ENCODE measurements at places on chromosomes 13 and 19. TPM values are rescaled to one million over a fixed set of nuclear protein-coding genes. Genes with fewer than 3 reads are reported as not detected.

- peaks cover 26% of the 10 kb centered on the region for H3K36me3 ChIP-seq
- H3K27ac ChIP-seq: no peak overlapping the region
- H3K4me3 ChIP-seq: no peak overlapping the region
- peaks cover 5% of the 10 kb centered on the region for H3K4me1 ChIP-seq
- DNase-seq: no peak
- H3K27me3 ChIP-seq: no peaks in the 10 kb centered on the region
These were observed 45.2 kb upstream of the GPI start for GRCh38 chr19:34319785-34320184.

Gene PDCD5
- 111 TPM for total RNA-seq

Gene SH2D3A
- total RNA-seq: 17.9 TPM

Gene KLK2
- total RNA-seq: not detected

Gene SIGLEC10
- total RNA-seq: not detected

Gene FCGBP
- 0.15 TPM for total RNA-seq

Gene NBEA
- total RNA-seq: 16.3 TPM

- no peak overlapping the region for H3K27ac ChIP-seq
- no peaks in the 10 kb centered on the region for H3K36me3 ChIP-seq
- DNase-seq: peak; percentile 49
- peaks cover 27% of the 10 kb centered on the region for H3K27me3 ChIP-seq
These were observed 1.2 kb downstream of the KL start for GRCh38 chr13:33017323-33017929.

GRCh38 chr13:112929783-112930055, 39.3 kb upstream of the MCF2L start:
- peaks cover 11% of the 10 kb centered on the region for H3K36me3 ChIP-seq
- H3K27me3 ChIP-seq: no peaks in the 10 kb centered on the region
- no peak overlapping the region for H3K4me3 ChIP-seq
- no peak for DNase-seq
- no peaks in the 10 kb centered on the region for H3K4me1 ChIP-seq

Gene SHD
- 4.4 TPM for total RNA-seq

Gene CACNA1A
- 7.9 TPM for total RNA-seq

Gene ZNF154
- total RNA-seq: 17.6 TPM

DNA sequence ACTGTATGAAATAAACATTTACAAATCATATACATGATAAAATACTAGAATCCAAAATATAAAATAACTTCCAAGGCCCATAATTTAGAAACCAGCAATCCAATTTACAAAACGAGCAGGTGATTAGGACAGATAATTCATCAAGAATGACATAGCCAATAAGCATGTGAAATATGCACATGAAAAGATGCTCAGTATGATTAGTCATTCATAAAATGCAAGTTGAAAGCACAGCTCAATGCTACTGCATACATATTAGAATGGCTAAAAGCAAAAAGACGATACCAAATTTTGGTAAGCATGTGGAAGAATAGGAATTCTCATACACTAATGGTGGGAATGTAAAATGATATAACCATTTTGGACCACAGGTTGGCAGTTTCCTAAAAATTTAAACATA, 837.2 kb upstream of the MIR17HG start:
- no peaks in the 10 kb centered on the region for H3K27me3 ChIP-seq
- H3K4me3 ChIP-seq: no peak overlapping the region
- H3K4me1 ChIP-seq: no peaks in the 10 kb centered on the region

DNA sequence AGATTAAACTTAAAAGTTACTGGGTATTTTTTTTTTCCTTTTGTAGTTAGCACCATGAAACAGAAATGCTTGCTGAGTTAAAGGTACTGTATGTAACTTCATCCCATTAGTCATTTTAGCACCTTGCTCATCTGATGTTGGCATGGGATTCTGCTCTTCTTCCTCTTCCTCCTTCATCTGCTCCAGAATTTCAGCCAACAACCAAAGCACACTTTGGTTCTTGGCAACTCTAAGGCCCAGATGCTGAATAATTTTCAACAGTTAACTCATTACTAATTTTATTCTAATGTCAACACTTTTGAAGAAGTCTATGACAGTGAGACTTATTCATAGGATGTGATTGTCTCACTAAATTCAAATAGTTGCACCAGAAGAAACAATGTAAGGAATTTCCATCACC, 359.2 kb downstream of the KCTD12 start:
- no peaks in the 10 kb centered on the region for H3K4me1 ChIP-seq
- no peak overlapping the region for H3K4me3 ChIP-seq
- H3K27me3 ChIP-seq: no peaks in the 10 kb centered on the region
- no peaks in the 10 kb centered on the region for H3K36me3 ChIP-seq

GRCh38 chr13:77786695-77787287, 89.3 kb downstream of the SLAIN1 start:
- H3K36me3 ChIP-seq: peaks cover 28% of the 10 kb centered on the region
- no peaks in the 10 kb centered on the region for H3K27me3 ChIP-seq
- no peak overlapping the region for H3K27ac ChIP-seq
